ENCODE measurements at places on chromosomes 16 and 17. TPM values are rescaled to one million over a fixed set of nuclear protein-coding genes. Genes with fewer than 3 reads are reported as not detected.

ZNF263 gene
- total RNA-seq = 45.5 TPM

CCDC200 gene
- total RNA-seq = not detected

DHRS7C gene
- total RNA-seq = not detected

POLR3K gene
- total RNA-seq = 2.5 TPM

KRTAP4-11 gene
- not detected for total RNA-seq

TVP23A gene
- 11.3 TPM for total RNA-seq

CCDC57 gene
- 16.2 TPM for total RNA-seq

TEX2 gene
- 30.5 TPM for total RNA-seq

CRYM gene
- 99.8 TPM for total RNA-seq

THOC6 gene
- total RNA-seq = 3.9 TPM

BRD7 gene
- total RNA-seq = 30.7 TPM

DNAI2 gene
- 0.25 TPM for total RNA-seq

LGALS9B gene
- total RNA-seq = not detected

NPIPA2 gene
- total RNA-seq = not detected

EPOP gene
- 0.49 TPM for total RNA-seq

JPT1 gene
- 445 TPM for total RNA-seq

CMTM2 gene
- 0.25 TPM for total RNA-seq

NPIPA3 gene
- 0.25 TPM for total RNA-seq

FN3K gene
- total RNA-seq = 32.9 TPM

MARVELD3 gene
- 0.25 TPM for total RNA-seq

PYDC1 gene
- 0.49 TPM for total RNA-seq

EVPLL gene
- total RNA-seq = not detected

CCL2 gene
- total RNA-seq = 0.74 TPM

TBC1D24 gene
- 22.1 TPM for total RNA-seq

KRTAP16-1 gene
- total RNA-seq = not detected

ZNF276 gene
- total RNA-seq = 20.9 TPM

CDH3 gene
- 10.1 TPM for total RNA-seq

P3H4 gene
- total RNA-seq = 8.1 TPM

SRCIN1 gene
- total RNA-seq = 29.0 TPM

PLEKHH3 gene
- total RNA-seq = 2.5 TPM

SGCA gene
- 0.25 TPM for total RNA-seq

TVP23C gene
- total RNA-seq = 25.3 TPM

Measured in temporal lobe (tissue), 4 donors.